Ovary (tissue), 10 donors: ENCODE measurements at places on chromosomes 2 and 18. TPM values are rescaled to one million over a fixed set of nuclear protein-coding genes. Genes with fewer than 3 reads are reported as not detected.

The MBD5 gene
- 45.5 TPM for total RNA-seq

The OR6B2 gene
- total RNA-seq, result not detected

The TEKT4 gene
- total RNA-seq, result 0.72 TPM

The CHRNG gene
- total RNA-seq, result not detected

The METTL5 gene
- 44.0 TPM for total RNA-seq

The ATRAID gene
- total RNA-seq, result 198 TPM

GRCh38 chr18:73679941-73680712 is 467.5 kb downstream of the FBXO15 start:
- H3K27me3 ChIP-seq, result no peaks in the 10 kb centered on the region
- DNase-seq, result no peak
- no peaks in the 10 kb centered on the region for H3K36me3 ChIP-seq
- H3K4me1 ChIP-seq, result no peaks in the 10 kb centered on the region

DNA sequence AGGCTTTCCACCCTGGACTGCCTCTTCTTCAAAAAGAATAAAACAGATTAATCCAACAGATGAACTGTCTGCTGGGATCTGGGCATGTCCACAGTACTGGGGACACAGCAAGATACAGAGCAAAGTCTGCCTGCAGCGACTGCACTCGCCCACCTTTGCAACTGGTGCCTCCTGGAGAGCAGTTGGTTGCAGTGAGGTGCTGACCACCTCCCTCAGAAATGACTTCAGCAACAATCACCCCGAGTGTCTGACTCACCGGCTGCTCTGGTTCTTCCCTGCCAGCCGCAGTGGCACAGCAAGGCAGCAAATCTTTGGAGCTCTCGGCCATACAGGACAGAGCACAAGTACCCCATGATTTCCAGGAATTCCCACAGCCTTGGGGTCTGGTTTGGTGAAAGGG is 179.7 kb downstream of the ANAPC1 start:
- no peaks in the 10 kb centered on the region for H3K36me3 ChIP-seq
- H3K27me3 ChIP-seq, result no peaks in the 10 kb centered on the region
- no peak overlapping the region for H3K27ac ChIP-seq
- H3K4me1 ChIP-seq, result no peaks in the 10 kb centered on the region
- no peak for DNase-seq
- no peak overlapping the region for H3K4me3 ChIP-seq

- no peaks in the 10 kb centered on the region for H3K36me3 ChIP-seq
- no peaks in the 10 kb centered on the region for H3K27me3 ChIP-seq
- peaks cover 5% of the 10 kb centered on the region for H3K4me1 ChIP-seq
- no peak overlapping the region for H3K4me3 ChIP-seq
- H3K27ac ChIP-seq, result no peak overlapping the region
- no peak for DNase-seq
Measured at GRCh38 chr2:120857422-120857821, 121.8 kb downstream of the GLI2 start.

DNA sequence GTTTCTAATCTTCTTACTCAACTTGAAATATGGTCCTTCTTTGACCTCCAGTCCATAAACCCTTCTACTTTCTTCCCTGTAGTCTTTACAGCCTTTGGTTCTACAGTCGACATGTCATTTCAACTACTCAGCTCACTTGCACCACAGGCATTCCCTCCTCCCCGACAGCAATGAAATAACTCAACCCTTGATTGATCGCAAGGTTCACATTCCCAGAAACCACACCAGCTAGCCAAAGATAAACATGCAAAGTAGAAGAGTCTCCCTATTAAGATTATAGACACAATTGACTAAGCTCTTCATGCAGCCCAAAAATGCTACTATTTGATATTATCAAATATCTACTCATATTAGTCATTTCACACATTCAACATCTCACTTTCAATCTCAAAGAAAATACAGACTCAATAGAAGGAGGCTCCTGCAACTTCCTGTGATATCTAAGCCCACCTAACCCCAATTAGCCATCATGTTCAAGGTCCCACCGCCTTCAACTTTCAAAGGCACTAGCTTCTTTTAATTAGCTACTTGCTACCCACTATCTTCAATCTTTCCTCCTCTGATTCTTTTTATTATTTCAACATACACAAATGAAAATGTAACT is 50.8 kb downstream of the RTTN start:
- H3K27ac ChIP-seq, result no peak overlapping the region
- no peaks in the 10 kb centered on the region for H3K36me3 ChIP-seq
- H3K27me3 ChIP-seq, result no peaks in the 10 kb centered on the region
- H3K4me3 ChIP-seq, result no peak overlapping the region
- no peak for DNase-seq

- H3K27ac ChIP-seq, result no peak overlapping the region
- no peaks in the 10 kb centered on the region for H3K36me3 ChIP-seq
- H3K4me1 ChIP-seq, result no peaks in the 10 kb centered on the region
- no peak overlapping the region for H3K4me3 ChIP-seq
Measured at GRCh38 chr18:28469946-28470345, 293.0 kb upstream of the CDH2 start.

DNA sequence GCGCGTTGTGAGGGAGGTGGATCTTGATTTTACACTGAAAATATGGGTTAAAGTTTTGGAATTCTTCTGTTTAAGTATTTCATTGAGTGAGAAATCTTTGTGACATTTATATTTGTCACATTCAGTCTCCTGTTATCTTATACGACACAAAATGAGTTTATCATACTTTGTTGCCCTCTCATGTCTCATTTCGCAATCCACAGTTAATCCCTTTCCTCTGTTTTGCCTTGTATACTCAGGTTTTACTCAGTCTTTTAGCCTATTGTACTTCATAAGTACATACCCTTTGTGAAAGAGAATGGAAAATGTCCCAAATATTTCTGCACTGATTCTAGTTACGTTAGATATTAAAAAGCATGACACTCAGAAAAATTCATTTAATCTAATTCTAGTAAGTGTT is 142.7 kb downstream of the ATP9B start:
- no peak overlapping the region for H3K4me3 ChIP-seq
- H3K27me3 ChIP-seq, result no peaks in the 10 kb centered on the region
- DNase-seq, result no peak

DNA sequence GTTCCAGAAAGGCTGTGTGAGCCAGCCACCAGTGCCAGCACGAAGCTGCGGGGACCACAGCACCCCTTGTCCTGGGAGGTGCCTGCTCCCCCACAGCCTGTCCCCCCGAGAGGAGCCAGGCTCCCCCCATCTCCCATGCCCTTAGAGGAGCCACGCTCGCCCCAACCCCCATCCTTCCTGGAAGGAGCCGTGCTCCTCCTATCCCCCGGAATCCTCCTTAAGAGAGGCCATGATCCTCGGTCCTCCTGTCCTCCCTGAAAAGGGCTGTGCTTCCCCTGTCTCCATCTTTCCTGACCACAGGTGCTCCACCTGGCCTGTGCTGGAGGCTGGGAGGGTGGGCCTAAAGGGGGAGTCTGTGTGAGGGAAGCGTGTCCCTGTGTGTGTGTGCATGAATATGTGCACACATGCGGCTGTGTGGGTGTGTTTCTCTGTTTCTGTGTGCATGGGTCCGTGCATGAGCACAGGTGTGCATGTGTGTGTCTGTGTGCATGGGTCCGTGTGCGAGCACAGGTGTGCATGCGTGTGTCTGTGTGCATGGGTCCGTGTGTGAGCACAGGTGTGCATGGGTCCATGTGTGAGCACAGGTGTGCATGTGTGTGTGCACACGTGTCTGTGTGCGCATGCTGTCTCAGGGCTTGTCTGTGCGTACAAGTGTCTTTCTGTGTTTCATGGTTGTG is 80.3 kb downstream of the RTP5 start:
- no peaks in the 10 kb centered on the region for H3K36me3 ChIP-seq
- no peak for DNase-seq
- H3K4me3 ChIP-seq, result no peak overlapping the region
- H3K27ac ChIP-seq, result no peak overlapping the region

DNA sequence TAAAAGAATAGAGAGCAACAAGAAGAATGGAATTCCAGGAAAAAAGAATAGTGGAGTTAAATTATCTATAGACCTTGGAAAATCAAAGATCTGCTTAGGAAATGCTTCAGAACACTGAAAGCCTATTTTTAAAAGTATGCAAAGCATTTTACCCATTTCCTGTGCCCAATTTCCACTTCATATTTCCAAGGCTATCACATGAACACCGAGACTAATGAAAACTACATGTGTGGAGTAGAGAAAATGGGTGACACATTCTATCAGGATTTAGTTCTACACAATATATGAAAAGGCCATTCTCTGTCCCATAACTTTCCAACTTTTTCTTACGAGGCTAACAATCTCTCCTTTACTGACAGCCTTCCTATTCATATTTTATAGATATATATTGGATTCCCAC is 279.4 kb downstream of the CCDC178 start:
- no peak overlapping the region for H3K4me3 ChIP-seq
- no peaks in the 10 kb centered on the region for H3K4me1 ChIP-seq
- no peak overlapping the region for H3K27ac ChIP-seq
- DNase-seq, result no peak

DNA sequence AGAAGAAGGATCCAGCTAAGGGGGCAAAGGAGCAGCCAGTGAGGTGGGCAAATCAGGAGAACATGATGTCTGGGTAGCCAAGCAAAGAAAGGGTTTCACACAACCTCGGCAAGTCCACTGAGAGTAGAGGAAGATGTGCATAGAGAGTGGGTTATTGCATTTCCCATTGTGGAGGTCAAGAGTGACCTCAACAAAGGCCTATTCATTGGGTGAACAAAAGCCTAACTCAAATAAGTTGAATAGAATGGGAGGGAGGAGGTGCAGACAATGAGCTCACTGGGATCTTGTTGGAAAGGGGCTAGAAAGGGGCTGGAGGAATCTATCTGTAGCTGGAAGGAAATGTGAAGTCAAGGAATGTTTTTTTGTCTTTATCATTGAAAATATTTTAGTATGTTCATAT is 14.0 kb upstream of the PDCL3 start:
- DNase-seq, result no peak
- no peak overlapping the region for H3K27ac ChIP-seq
- H3K36me3 ChIP-seq, result no peaks in the 10 kb centered on the region
- H3K4me3 ChIP-seq, result no peak overlapping the region

DNA sequence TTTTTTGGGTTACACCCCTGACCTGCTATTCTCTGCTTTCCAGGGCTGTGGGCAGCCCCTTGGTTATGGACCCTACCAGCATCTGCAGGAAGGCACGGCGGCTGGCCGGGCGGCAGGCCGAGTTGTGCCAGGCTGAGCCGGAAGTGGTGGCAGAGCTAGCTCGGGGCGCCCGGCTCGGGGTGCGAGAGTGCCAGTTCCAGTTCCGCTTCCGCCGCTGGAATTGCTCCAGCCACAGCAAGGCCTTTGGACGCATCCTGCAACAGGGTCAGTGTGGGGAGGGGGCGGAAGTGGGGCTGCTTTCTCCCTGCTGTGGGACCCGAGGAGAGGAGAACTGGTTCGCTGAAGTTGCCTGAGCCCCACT is 9.7 kb upstream of the WNT10A start:
- H3K27me3 ChIP-seq, result no peaks in the 10 kb centered on the region
- no peak for DNase-seq
- no peaks in the 10 kb centered on the region for H3K36me3 ChIP-seq
- H3K27ac ChIP-seq, result no peak overlapping the region

DNA sequence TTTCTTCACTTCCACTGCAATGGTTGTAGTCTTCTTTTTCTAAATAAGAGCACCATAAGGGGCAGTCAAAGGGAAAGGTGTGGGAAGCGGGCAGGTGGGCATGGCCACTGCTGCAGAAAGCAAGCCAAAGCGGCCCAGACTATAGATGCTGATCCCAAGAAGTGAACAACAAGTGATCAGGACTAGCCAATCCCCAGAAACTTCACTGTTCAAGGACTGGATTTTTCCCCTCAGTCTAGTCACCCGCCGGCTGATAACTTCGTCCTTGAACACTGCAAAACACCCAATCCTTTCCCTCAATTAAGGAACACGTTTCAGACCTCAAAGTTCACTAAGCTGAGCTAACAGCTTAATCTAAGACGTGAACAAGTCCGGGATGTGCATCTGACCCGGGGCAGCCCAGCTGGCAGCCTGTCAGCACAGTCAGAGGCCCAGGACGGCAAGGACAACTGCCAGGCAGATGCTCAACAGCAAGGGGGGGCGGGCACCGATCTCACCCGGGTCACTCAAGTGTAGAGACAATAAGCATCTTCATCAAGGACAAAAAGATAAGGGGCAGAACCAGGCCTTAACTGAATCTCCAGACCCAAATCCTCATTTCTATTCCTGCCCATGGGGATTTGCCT is 59.8 kb downstream of the HDLBP start:
- no peak overlapping the region for H3K4me3 ChIP-seq
- peaks cover 12% of the 10 kb centered on the region for H3K4me1 ChIP-seq
- H3K36me3 ChIP-seq, result no peaks in the 10 kb centered on the region
- peak; percentile 85 for DNase-seq
- H3K27me3 ChIP-seq, result no peaks in the 10 kb centered on the region

- no peak overlapping the region for H3K4me3 ChIP-seq
- no peaks in the 10 kb centered on the region for H3K4me1 ChIP-seq
- no peak overlapping the region for H3K27ac ChIP-seq
Measured at GRCh38 chr2:118052474-118052873, 35.8 kb upstream of the INSIG2 start.

- no peaks in the 10 kb centered on the region for H3K4me1 ChIP-seq
- no peak overlapping the region for H3K4me3 ChIP-seq
- H3K36me3 ChIP-seq, result no peaks in the 10 kb centered on the region
Measured at GRCh38 chr2:208358758-208359631, 47.6 kb upstream of the PTH2R start.

GRCh38 chr2:182242609-182243008 is 184.2 kb downstream of the PDE1A start:
- no peak overlapping the region for H3K27ac ChIP-seq
- no peaks in the 10 kb centered on the region for H3K27me3 ChIP-seq
- H3K4me3 ChIP-seq, result no peak overlapping the region
- no peak for DNase-seq

DNA sequence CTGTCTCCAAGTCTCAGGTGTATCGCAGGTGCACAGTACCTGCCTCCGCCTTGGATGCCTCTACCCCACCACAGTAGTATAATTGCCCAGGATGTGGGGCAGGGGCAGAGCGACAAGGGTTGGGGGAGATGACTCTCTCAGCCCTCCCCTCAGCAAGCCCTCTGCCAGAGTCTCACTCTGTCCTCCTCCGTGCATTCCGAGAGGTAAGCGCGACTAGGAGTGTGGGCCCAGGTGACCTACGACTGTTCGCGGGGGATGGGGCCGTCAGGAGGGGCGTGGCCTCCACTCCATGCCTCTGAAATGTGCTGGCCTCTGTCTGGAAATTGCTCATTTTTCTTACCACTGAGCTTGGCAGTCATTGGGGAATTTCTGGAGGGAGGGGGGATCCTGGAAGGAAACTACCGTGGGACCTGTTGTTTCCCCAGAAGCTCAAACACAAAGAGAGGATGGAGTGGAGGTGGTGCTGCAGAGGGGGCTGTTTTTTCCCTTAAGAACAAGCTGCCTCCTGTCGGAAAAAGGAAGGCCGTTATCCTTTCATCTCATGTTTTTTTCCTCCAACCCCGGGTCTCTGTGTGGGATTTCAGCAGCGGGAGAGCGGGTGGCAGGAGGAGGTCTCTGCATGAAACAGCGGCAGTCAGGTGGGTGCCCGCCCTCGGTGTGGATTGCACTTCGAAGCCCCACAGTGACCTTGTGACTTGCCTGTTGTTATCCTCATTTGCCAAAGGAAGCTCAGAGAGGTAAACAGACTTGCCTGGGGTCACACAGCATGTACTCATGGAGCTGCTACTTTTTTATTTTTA is 13.0 kb upstream of the RALB start:
- H3K27ac ChIP-seq, result no peak overlapping the region
- H3K27me3 ChIP-seq, result no peaks in the 10 kb centered on the region
- DNase-seq, result peak; percentile 61
- H3K4me1 ChIP-seq, result peaks cover 2% of the 10 kb centered on the region
- no peak overlapping the region for H3K4me3 ChIP-seq
